GM23248 (cell line): ENCODE measurements at places on chromosomes 6 and 20.

DNA sequence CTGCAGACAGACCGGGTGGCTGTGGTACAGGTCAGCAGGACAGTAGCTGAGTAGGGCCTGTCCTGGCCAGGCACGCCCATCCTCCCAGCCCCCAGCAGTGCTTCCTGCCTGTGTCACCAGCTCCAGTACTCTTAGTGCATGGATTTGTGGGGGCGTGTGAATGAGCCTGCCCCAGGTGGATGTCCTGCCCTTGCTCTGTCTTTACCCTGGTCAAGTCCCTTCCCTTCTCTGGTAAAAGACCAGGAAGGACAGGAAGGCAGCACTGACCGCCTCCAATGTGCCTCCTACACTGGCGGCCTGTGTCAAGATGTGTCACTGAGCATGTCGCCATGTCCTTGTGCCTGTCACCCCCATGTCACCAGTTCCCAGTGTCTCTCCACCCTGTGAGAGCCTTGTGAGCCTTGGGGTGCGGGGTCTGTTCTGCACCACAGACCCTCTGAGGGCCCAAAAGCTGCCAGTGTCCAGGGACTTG is 11.9 kb downstream of the TEAD3 start:
- peak; percentile 69 for DNase-seq

DNA sequence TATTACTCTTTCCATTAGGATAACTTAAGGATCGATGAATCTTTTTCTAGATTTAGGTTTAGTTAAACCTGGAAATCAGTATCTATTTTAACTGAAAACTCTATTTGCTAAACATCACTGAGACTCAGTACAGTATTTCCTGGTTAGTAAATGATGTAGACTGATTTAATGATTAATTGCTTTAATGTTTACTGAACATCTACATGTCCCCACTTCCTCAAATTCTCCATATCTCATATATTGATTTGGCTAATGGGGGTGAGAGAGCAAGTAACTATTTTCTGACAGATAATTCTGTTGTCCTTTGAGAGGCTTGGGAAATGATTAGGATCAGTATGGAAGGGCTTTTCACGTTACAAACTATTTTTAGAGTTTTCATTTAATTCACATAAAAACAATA is 10.3 kb downstream of the MKKS start:
- DNase-seq: no peak

GRCh38 chr20:52888096-52888495 is 84.1 kb upstream of the TSHZ2 start:
- peak; percentile 37 for DNase-seq

DNA sequence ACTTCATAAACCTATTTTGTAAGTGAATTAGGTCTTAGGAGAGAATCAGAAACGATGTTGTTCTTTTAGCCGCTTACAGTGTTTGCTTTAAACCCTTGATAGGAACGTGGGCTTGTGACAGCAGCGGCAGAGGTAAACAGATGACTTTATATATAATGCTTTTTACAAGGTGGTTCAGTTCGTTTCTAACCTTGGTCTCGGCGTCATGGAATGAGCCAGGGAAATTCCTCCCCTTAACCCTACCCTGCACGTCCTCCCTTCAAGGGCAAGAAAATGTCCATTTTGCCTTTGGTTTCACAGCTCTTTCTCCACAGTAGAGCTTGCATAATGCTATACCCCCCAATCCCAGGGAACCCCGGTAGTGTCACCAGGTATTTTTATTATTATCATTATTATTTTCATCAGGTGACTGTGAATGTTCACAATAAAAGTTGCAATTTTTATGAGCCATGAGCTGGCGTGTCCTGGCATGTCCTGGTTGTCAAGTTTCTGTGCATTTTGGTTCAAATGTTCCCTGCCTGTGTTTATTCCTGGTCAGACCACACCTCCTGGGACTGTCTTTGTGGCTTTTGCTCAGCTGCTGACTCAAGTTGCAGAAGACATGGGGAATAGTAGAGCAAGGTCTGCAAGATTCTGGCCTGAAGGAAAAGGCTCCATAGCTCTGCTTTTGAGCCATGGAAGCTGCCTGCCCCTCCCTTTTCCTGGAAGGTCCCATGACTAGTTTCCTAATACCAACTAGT is 112.8 kb upstream of the BMP2 start:
- DNase-seq: peak; percentile 7

DNA sequence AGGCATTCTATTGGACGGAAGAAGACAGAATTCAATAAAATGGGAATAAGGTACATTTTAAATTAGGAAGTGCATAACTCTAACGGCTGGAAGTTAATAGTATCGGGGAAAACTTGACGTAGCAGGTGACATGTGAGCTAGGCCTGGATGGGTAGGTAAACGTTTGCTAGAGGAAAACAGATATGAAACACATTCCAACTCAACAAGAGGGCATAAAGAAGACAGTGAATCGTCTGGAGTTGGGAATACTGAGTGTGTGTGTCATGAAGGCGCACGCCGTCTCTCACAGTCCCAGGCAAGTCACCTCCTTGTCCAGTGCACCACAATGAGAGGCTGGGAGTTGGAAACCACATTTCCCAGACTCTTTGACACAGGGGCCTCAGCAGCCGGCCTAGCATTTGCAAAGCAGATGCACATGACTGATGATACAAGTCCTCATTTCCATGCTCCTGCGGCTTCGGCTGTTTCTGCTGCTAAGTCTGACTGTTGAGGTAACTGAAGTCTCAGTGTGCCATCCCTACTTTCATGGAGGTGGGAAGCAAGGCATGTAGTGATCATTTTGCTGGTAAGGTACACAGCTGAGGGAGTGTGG is 16.5 kb upstream of the NHSL1 start:
- DNase-seq: no peak

DNA sequence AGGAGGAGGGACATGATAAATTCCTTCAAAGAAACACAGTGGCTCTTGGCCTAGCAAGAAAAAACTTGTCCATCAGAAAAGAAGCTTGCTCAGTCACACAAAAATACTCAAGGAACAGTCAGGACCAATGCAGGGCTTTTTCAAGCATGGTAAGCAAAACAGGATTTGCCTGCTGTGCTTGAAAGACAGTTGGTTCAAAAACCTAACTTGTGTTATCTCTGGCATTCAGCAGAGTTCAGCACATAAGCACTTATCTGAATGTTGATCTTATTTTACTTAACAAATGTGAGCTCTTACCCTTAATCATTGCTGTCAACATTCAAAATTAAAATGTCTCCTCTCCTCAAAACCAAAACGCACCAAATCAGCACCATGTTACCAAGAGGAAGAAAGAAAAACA is 38.3 kb downstream of the ATG5 start:
- no peak for DNase-seq

- no peak for DNase-seq
Measured at GRCh38 chr6:11788043-11788442, 9.4 kb upstream of the ADTRP start.

GRCh38 chr20:2125474-2126112 is 24.0 kb downstream of the STK35 start:
- no peak for DNase-seq

DNA sequence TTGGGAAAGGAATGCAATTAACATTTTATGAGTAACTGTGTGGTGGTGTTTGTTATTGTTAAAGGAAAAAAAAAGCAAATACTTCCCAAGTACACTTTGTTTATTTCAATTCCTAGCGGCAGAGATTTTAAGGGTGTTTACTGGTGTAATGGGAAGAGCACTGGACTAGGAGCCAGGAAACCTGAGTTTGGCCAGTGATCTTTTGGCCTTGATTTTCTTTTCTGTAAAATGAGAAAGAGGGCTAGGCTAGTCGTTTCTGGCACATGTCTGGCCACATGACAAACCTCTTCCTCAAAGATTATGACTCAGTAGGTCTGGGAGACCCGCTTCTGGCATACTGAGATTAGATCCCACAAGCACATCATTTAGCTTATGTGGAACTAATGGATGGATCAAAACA is 428.1 kb upstream of the NOX3 start:
- peak; percentile 14 for DNase-seq

GRCh38 chr6:43821101-43821886 is 51.3 kb downstream of the VEGFA start:
- DNase-seq: no peak

DNA sequence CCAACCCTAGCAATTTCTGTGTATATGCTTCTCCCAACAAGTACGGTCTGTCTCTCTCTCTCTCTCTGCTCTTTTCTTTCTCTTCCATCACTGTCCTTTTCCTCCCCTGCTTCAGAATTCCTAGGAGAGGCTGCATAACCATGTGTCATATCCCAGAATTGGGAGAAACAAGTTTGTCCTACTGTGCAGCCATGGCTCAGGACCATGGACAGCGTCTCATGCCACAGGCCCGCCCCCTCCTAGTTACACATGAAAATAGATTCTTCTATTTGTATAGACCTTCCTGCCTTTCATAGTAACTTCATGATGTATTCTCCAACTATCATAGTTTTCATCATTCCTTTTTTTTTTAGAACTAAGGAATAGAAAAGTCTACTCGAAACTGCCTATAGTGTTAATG is 98.0 kb downstream of the FNDC1 start:
- DNase-seq: peak; percentile 40

- DNase-seq: peak; percentile 3
Measured at GRCh38 chr6:79188885-79189480, 45.5 kb downstream of the HMGN3 start.

DNA sequence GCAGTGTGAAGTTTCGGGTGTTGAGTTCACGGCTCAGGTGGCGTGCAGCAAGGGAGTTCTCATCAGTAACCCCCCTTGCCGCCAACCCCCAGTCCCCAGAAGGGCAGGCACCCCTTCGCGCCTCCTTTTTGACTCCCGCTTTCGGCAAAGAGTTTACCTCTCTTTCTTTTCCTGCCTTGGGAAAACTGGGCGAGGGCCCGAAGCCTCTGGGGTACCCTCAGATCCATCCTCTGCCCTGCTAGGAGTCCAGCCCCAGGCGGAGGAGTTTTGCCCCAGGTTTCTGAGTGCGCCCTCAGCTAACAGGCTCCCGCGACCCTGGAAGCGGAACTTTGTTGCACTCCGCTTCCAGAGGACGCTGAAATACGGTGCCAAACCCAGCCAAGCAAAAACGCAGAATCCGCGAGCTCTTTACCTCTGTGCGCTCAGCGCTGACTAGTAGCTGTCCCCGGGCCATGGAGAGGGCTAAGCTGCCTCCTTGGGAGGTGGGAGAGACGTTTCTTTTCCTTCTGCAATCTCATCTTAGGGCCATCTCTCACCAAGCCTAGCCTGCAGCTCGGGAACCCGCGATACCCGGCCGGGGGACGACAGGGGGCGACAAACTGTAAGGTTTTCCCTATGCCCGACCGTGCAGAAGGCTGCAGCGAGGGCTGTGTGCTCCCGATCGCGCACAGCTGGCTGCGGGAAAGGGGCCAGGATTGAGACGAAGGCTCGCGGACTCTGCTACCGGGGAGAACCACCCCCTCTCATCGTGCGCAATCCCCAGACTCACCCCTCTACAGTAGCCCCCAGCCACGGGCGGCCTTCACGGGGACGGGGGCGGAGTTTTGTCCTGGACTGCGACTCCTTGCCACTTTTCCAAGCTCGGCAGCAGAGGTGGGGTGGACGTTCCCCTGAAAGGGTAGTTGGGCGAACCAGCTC is 2.7 kb upstream of the PAX1 start:
- peak; percentile 70 for DNase-seq

DNA sequence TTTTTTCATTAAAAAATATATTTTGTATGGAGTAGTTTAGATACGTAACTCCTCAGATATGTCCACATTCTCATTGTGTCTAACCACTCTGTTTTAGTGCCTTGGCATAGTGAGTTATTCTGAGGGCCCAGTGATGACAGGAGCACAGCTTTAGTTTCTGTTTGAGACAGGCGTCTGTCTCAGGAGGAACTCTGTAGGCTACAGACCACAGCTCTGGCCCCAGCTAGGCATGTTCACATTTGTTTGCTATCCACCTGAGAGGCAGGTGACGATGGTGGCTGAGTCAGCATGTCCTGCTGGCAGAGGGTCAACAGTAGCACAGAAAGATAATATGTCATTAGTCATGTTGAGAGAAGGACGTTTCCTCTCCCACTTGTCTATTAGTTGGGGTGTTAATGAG is 16.3 kb downstream of the LRRC1 start:
- DNase-seq: peak; percentile 66

DNA sequence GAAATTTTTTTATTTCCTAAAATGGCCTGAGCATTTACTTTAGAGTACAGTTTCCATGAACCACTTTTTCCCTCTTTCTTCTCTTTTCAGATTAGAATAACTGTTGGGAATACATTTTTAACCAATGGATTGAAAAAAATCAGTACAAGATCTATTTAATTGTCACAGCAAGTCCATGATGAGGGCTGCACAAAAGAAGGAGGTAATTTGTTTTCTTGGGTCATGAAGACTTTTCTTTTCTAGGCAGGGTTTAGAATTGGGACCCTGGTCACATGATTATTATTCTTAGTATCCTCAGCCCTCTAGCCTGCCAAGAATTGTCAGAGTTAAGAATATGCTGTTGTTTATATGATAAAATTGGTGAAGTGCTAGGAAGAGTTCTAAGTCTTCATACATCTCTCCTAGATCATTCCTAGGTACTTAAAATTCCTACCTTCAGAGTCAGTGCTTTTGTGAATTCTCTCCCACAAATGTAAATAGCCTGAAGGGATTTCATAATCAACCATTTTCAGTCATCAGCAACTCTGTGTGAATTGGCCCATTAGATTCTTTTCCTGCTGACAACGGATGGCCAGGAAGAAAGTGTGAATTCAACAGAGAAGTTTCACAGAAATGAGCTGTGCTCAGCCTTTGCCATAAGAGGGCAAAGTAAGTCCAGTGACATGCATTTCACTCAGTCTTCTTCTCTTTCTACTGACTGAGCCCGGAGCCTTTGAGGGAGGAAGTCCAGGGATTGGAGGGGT is 32.4 kb upstream of the TPBG start:
- DNase-seq: peak; percentile 86

DNA sequence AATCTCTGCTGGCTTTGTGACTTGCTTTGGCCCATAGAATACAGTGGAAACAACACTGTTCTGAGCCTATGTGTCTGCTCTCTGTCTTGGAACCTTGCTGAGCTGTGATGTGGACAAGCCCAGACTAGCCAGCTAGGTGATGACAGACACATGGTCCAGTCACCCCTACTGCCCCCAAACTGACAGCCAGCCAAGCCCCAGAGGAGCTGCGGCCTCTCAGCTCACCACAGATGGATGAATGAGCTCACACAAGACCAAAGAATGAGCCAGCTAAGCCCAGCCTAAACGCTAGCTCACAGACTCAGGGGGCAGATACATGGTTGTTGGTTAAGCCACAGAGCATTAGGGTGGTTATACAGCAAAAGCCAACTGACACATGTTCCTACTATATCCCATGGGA is 4.1 kb downstream of the AARS2 start:
- DNase-seq: peak; percentile 89

- peak; percentile 53 for DNase-seq
Measured at GRCh38 chr20:61886721-61887595, 178.7 kb downstream of the TAF4 start.

- DNase-seq: peak; percentile 88
Measured at GRCh38 chr6:44151348-44152108, 7.1 kb upstream of the CAPN11 start.
